ENCODE measurements at places on chromosomes 13 and 19.
A peak's percentile ranks its signal among the peaks of the same experiment; 100 is the strongest.

DNA sequence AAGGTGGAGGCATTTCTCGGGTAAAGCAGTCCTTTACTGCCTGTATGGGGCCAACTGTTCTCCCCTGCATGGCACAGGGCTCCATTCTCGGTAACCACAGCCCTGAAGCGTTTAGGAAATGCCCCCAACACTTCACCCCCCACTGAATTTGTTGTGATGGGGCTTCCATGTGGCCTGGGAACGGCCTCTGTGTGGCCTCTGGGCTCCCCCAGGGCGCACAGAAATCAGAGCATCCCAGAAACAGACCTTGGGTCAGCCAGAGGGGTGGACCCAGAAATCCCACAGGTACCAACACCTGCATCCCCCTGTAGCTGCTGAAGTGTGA lies 153.7 kb upstream of the VSTM2B start:
- DNase-seq: no peak

GRCh38 chr19:9836021-9836420 lies 903 bp downstream of the PIN1 start:
- DNase-seq: no peak

DNA sequence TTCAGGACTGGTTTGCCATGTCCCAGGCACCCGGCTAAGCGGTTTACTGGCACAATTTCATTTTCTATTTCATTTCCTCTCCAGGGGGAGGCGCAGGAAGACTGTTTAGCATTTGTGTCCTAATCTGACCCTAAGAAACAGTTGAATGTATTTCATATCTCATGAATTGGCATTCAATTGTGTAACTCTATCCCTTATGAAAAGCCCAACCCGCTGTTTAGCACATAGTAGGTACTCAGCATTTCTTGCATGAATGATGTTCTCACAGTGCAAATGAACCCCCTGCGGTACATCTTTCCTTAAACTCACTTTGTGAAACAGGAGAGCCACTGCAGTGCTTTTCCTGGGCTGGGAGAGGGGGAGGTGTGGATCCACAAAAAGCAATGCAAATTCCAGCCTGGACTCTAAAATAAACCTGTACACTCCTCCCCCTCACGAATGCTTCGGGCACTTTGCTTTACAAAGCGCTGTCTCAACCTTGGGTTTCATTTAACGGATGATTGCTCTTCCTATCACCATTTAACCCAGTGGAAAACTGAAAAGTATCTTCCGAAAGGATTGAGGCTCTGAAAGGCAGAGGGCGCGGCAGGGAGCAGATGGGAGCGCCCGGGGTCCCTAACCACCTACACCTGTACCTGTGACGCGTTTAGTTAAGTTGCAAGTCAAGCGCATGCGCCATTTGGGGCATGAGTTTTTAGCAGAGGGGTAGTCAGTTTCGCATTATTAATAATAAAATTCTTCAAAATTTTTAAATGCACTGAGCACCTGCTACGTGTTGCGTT lies 1.2 kb upstream of the EEF2 start:
- peak; percentile 56 for DNase-seq

GRCh38 chr19:17346109-17346671 lies 8.8 kb downstream of the GTPBP3 start:
- peak; percentile 74 for DNase-seq

GRCh38 chr13:89943139-89943538 lies 1404.3 kb upstream of the MIR17HG start:
- no peak for DNase-seq

DNA sequence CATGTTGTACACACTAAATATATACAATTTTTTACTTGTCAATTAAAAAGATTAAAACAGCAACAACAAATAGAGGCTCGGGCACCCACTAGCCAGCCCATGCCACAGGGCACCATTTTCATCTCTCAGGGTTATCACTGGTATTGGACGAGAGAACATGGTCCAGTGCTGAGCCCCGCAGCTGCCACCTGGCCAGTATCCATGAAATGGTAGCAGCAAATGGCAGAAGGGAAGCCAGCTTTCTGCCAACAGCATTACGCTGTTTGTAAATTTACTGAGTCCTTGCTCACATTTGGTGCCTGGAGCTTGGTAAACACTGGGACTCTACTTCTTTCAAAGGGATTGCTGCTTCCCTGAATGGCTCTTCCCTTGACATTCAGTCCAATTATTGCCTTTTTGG lies 87.9 kb upstream of the WASF3 start:
- no peak for DNase-seq

DNA sequence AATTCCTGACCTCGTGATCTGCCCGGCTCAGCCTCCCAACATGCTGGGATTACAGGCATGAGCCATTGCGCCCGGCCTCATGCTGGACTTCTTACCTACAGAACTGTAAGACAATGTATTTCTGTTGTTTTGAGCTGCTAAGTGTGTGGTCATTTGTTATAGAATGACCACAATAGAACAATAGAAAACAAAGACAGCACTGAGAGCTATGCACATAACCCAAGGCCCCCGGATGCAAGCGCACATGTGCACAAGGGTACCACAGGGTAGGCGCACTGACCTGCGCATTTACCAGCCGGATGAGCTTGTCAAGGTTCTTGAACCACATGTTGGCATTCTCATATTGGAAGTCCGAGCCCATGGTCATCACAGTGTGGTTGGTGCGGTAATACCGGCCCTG lies 5.6 kb downstream of the MAN2B1 start:
- DNase-seq: no peak

DNA sequence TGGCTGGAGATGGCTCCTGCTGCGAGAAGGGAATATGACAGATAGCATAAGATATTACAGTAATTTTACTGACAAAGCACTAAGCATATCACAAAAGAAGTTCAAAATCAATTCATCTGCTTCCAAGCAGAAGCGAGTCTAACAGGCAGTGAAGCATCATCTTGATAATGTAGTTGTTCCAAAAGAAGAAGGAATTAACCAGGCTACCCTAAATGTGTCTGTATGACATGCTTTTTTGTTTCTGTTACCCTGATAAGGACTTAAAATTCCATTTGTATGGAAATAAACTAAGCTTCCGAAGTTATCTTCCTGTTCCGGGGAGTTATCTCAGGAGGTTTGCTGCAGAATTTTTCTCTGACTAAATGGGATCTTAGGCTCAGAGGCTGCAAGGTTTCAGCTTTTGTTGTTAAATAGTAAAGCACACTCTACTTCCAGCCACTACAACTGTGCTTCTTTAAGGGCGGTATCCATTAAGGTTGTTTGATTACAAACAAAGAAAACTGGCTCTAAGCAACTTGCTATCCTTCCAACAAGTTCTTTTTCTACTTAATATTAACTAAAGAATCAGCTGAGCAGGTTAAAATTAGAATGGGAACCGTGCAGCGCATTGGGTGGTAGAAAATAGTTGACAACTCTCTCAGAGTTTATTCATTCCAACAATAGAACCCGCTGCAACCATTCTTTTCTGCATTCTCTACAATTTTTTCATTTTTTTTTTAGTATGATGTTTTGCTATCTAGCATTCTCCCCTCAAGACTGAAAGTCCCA lies 607.3 kb downstream of the UQCRFS1 start:
- DNase-seq: no peak

- no peak for DNase-seq
Observed at GRCh38 chr13:114103801-114104654, 28.4 kb downstream of the RASA3 start.
